Stimulated activated CD4-positive, alpha-beta T cell treated with anti-CD3 and anti-CD28 coated beads, Interleukin-15, amount 100 ng/mL, for 1 hour (primary cell): ENCODE measurements at places on chromosomes 5 and 9.

- DNase-seq, result no peak
These were observed 29.9 kb upstream of the PRSS3 start for GRCh38 chr9:33765411-33765810.

DNA sequence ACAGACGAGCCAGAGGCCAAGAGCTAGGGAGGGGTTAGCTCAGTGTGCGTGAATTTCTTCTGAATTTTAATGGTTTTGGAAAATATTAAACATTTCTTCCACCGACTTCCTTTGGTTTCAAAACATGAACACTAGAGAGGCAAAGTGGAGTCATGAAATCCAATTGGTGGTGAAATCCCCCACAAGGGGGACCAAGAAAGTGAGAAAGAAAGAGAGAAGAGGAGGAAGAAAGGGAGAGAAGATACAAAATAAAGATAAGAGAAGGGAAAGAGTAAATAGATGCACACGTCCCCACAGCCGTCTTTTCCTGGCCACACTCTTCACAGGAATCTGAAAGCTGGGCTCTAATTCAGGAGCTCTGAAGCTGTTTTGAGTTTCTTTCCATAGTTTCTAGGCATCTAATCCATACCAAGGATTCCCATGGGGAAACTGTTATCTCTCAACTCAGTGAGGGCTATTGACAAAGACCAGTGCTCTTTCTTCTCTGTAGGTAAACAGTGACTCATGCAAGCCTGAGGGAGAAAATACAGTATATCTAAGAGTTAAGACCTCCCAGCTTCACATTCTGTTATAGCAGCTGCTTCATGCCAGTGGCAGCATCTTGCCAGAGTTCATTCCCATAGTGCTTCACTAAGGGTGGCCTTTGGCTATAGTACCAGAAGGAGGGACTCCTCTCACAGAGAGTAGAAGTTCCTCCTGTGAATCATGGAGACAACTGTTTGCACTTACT lies 115.8 kb upstream of the LIFR start:
- no peak for DNase-seq

- no peak for DNase-seq
These were observed 41.3 kb downstream of the EFCAB9 start for GRCh38 chr5:172235132-172235780.

- DNase-seq, result no peak
These were observed 35.5 kb downstream of the ARHGEF37 start for GRCh38 chr5:149616727-149617285.

GRCh38 chr5:55903121-55903701 lies 52.1 kb downstream of the IL31RA start:
- peak; percentile 44 for DNase-seq

DNA sequence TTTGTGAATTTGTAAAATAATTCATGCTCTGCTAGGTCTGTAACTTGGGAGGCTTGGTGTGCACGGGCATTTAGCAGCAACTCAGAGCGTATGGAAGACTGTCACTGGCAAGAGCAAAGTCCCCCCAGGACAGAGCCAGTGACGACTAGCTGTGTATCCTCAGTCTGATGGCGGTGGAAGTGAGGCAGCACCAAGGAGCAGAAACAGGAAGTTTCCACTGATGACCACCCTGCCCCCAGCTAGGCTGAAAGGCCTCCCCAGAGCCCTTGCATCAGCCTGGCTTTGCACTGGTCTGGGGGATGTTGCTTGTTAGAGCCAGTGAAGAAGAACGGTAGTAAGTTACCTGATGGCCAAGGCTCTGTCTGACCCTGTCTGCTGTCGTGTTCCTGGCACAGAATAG lies 66.8 kb upstream of the ABL1 start:
- DNase-seq, result no peak

- DNase-seq, result no peak
These were observed 74.7 kb downstream of the TEK start for GRCh38 chr9:27183701-27184100.

DNA sequence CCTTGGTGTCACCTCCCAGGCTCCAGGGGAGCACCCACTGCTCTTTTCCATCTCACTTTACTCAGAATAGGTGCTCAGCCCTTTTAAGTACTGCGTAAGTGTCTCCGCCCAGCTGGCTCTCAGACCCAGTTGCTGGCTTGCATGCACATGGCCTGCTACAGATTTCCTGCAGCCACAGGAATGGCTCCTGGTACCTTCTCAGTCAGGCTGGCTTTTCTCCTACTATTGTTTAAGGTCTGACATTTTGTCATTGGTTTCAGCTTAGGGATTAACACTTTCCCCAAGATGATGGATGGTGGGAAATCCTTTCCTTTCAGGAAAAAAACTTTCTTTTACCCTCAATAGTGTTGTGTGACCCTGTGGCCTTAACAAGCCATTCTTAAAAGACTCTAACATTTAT lies 1652.3 kb upstream of the WWC1 start:
- no peak for DNase-seq
